ENCODE measurements at places on chromosomes 6 and 20.
A peak's percentile ranks its signal among the peaks of the same experiment; 100 is the strongest.

DNA sequence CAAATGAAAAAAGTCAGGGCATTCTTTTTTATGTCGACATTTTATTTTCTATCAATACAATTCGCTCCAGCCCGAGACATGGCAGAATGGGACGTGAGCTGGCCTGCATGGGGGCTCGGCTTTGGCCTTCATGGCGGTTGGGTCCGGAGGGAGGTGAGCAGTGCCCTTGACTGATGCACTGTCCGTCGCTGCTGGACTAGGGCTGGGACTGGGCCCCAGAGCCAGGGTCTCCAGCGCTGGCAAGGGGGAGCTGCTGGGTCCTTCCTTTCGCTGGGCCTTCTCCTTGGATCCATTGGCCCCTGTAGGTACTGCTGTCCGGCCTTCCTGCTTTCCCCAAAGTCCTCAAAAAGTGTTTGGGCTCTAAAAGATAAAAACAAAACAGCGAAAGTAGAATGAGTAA lies 124.6 kb downstream of the EDN3 start:
- no peak for DNase-seq

GRCh38 chr6:169008641-169009257 lies 244.9 kb downstream of the THBS2 start:
- DNase-seq, result peak; percentile 33

DNA sequence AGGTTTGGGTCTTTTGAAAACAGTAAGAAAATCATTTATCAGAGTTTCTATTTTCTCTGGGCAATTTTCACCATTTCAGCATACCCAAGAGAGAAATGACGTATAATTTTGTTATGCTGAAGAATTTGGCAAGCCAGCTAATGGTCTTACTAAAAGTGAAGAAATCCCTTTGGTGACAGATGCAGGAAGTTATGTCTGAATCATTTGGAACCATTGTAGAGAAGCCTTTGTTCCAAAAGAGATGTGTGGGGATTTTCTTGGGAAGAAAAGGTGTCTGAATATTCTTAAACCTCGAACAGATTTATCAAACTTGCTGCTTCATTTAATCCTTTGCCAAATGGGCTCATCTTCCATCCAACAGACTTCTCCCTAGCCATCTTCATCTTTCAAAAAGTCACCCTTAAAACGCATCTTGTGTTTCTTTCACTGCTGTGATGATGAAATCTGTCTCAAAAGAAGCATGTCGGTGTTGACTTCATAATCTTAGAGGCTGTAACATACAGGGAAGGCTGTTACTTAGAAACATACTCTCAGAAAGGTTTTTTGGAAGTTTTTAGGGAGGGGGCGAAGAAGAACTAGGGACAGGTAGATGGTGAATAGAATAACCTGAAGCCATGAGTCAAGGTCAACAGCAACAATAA lies 39.5 kb downstream of the CITED2 start:
- DNase-seq, result no peak

DNA sequence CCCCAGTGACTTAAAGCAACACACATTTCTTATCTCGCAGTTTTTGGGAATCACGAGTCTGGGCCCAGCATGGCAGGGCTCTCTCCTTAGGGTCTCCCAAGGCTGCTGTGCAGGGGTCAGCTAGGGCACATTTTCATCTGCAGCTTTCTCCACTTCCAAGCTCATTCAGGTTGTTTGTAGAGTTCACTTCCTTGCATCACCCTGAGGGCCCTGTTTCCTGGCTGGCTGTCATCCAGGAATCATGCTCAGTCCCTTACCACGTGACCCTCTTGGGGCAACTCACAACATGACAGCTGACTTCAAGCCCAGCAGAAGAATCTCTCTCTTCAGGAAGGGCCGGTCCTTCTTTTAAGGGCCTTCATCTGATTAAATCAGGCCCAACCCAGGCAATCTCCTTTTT lies 21.3 kb downstream of the SNAP25 start:
- peak; percentile 94 for DNase-seq

- no peak for DNase-seq
Observed at GRCh38 chr6:146388736-146389364, 154.8 kb upstream of the RAB32 start.

- DNase-seq, result peak; percentile 58
Observed at GRCh38 chr6:150541576-150541975, 58.1 kb upstream of the PLEKHG1 start.

Measured in DMS53 (cell line).